ENCODE measurements at places on chromosomes 5 and 9. TPM values are rescaled to one million over a fixed set of nuclear protein-coding genes. Genes with fewer than 3 reads are reported as not detected.

DNA sequence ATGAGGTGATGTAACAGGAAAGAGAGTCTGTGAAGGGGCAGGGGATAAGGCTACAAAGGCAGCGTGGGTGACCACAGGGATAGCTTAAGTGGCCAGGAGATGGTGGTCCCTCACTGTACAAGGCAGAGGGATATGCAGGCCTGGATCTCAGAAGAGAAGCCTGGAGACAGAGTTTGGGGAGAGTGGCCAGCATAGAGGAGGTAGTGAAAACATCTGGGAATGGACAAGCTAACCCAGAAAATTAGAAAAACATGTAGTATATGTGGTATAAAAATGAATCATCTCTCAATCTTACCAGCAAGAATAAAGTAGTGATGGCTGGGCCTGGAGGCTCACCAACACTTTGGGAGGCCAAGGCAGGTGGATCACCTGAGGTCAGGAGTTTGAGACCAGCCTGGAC, 349.2 kb upstream of the KLF4 start:
- no peaks in the 10 kb centered on the region for H3K27me3 ChIP-seq
- no peaks in the 10 kb centered on the region for H3K36me3 ChIP-seq

SHISAL2B gene
- total RNA-seq: not detected

- no peaks in the 10 kb centered on the region for H3K27me3 ChIP-seq
- H3K4me3 ChIP-seq: no peak overlapping the region
- no peak overlapping the region for H3K27ac ChIP-seq
- H3K36me3 ChIP-seq: peaks cover 28% of the 10 kb centered on the region
- H3K4me1 ChIP-seq: no peaks in the 10 kb centered on the region
Observed at GRCh38 chr9:37514999-37515398, 29.3 kb downstream of the POLR1E start.

GRCh38 chr5:32559921-32560320, 25.4 kb upstream of the SUB1 start:
- H3K27ac ChIP-seq: no peak overlapping the region
- H3K27me3 ChIP-seq: no peaks in the 10 kb centered on the region
- DNase-seq: no peak
- H3K4me1 ChIP-seq: no peaks in the 10 kb centered on the region
- H3K4me3 ChIP-seq: no peak overlapping the region
- no peaks in the 10 kb centered on the region for H3K36me3 ChIP-seq

- no peak for DNase-seq
- no peak overlapping the region for H3K4me3 ChIP-seq
Observed at GRCh38 chr9:107033966-107034365, 171.0 kb downstream of the ZNF462 start.

PCDHA7 gene
- 0.16 TPM for total RNA-seq

Measured in heart left ventricle (tissue), 16 donors.